ENCODE measurements at places on chromosomes 5 and 9.

DNA sequence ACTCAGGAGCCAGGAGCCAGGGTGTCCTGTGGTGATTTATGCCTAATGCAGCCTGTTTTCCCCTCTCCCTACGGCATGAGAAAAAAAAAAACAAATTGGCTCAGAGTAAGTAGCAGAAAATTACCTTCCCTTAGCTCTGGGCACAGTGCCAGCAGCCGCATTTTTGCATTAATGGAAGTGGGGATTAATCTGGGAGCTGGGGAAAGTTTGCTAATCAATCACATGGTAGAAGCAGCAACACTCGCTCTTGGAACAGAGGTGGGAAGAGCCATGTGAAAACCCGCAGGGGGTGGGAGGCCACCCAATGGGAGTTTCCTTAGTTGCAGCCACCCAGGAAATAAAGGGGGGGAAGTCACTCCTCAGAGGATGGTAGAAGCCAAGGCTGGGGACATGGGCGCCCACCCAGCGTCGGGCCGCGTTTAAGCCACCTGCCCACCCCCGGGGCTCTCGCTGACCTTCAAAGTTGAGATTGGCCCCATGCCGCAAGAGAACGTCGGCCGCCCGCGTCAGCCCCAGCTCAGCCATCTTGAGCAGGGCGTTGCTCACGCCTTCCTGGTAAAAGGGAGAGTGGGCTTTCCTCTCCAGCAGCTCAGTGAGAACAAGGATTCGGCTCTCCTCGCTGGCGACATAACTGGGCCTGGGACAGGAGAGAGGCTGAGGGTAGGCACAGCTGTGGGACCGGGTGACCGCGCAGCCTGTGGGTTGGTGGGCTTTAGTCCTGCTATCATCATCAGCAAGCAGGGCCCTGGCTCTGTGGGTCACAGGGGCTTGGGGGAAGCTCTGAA is 1.7 kb downstream of the ASB6 start:
- DNase-seq: no peak

DNA sequence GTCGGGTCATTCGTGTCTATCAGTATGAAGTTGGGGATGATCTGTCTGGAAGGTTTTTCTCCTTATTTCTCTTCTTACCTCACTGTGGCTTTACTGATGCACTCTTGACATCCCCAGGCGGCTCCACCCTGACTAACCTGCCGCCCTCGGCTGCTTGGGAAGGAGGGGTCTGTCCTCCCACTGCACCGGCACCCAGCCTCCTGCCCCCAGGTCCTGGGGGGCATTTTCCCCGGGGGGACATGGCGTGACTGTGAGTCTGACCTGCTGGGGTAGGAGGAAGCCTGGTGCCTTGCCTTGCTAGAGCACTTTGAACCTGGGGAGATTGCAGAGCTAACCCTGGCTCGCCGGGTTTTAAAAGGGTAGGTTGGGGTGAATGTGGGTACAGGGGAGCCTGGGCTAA is 27.5 kb downstream of the DYNC2I2 start:
- DNase-seq: no peak

DNA sequence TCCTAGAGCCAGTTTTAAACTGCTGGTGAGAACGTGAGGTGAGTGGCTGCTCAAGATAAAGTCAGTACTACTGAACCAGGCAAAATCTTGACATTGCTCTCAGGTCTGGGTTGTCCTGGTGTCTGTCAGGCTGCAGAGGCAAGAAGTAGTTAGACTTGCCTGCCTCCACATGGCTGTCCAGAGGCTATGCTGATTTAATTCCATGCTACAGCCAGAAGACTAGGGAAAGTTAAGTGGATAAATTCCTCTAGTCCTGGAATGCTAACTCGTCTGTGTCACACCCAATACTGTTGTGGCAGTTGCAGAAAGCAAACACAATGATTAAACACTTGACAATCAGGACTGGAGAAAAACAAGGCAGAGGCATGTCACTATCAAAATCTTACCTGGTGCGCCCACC is 118.9 kb downstream of the ACER2 start:
- no peak for DNase-seq

DNA sequence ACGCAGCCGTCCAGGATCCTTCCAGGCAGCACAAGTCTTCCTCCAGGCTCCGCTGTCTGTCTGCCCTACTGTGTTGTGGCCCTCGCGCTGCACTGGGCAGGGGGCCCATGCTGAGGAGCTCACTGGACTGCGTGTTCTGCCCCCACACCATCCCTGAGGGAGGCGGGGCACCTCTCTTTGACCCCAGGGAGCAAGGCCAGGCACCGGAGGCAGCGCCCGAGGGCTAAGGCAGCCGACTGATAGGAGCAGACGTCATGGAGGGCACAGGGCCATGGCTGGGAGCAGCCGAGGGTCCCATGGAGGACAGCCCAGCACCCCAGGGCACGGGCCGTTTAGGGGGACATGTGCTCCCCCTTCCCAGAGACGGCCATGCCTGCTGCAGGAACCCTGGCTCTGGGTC is 46.7 kb downstream of the KCNT1 start:
- DNase-seq: no peak

- no peak for DNase-seq
Observed at GRCh38 chr5:37717613-37718431, 122.0 kb downstream of the GDNF start.

DNA sequence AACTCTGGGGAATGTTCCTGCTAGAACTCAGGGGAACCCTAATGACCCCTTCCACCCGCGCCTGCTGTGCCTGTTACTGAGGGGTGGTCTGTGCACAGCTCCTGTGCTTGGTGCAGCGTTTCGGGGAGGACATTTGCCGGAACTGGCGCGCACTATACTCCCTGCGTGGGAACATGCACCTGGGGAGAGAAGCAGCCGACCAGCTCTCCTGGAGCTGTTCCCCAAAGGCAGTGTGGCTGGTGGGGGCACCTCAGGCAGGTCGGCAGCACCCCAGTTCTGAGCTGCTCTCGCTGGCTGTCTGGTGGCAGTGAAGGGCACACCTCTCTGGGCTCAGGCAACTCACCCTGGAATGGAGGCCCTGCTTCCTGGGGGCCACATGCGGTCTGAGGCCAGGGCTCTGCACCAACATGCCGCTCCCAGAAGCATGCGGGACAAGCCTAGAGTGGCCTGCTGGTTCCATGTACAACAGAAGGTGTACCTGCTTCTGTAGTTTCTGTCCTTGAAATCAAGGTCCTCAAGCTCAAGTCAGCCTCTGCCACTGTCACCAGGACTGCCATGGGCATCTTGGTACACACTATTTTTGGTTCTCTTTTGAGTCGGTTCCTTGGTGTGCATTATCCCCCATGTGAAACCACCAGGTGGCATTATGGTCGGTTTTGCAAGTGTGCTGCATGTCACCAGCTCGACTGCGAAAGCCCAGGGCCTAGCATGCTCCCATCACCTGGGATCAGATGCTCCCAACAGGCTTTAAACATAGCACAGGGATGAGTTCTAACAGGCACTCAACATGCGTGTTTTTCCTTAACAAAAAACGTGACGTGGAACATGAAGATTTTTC is 7.8 kb upstream of the MRNIP start:
- DNase-seq: no peak

DNA sequence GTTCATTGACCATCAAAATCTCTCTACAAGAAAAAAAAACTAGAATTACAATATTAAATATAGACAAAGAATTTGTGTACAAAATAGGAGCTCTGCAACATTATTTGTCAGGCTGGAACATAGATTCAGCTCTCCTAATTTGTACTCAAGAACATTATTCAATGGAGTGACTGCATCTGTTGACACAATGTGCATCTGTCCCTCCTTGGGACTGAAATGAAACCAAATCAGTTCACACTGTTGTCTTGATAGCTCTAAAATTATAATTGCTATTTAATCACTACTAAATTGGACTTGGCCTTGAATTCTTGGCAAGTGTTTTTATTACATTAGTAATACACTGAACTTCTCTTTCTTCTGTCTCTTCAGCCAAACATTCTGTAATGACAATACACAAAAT is 47.7 kb downstream of the FTMT start:
- DNase-seq: no peak

GRCh38 chr5:102815540-102816332 is 60.6 kb downstream of the PAM start:
- no peak for DNase-seq

GRCh38 chr5:92519811-92520632 is 1061.0 kb downstream of the NR2F1-AS1 start:
- DNase-seq: no peak

GRCh38 chr9:21565155-21565554 is 83.0 kb upstream of the IFNE start:
- no peak for DNase-seq

DNA sequence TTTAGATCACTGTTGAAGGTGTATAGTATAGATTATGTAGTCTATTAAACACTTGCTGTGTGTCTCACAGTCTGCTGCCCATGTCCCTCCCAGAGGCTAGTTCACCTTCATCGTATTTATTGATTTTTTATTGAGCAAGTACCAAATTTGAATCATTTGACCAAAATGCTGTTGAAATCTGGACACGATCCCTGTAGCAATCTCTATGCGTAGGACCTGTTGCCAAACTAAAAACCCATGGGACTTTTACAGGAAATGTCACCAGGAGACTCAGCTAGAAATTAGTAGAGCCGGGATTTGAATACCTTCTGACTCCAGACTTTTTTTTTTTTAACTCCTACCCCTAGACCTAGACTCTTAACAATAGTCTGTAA is 17.5 kb downstream of the SLC31A1 start:
- DNase-seq: no peak

GRCh38 chr5:2757563-2758351 is 6.3 kb upstream of the IRX2 start:
- no peak for DNase-seq

DNA sequence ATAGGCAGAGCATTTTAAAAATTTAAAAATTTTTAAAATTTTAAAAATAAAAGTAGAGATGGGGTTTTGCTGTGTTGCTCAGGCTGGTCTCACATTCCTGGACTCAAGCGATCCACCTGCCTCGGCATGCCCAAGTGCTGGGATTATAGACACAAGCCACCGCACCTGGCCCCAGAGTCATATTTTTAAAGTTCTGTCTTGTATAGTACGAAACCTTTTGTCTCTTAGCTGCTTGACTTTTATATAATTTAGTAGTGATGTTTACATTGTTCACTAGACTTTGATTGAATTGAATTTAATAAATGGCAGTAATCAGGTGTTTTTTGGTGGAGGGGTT is 31.0 kb downstream of the LRRTM2 start:
- no peak for DNase-seq

- no peak for DNase-seq
Observed at GRCh38 chr5:32500181-32500580, 55.6 kb upstream of the ZFR start.

- no peak for DNase-seq
Observed at GRCh38 chr9:109121232-109121796, 1.6 kb upstream of the TMEM245 start.

GRCh38 chr5:159310511-159310910 is 19.8 kb downstream of the IL12B start:
- DNase-seq: no peak

DNA sequence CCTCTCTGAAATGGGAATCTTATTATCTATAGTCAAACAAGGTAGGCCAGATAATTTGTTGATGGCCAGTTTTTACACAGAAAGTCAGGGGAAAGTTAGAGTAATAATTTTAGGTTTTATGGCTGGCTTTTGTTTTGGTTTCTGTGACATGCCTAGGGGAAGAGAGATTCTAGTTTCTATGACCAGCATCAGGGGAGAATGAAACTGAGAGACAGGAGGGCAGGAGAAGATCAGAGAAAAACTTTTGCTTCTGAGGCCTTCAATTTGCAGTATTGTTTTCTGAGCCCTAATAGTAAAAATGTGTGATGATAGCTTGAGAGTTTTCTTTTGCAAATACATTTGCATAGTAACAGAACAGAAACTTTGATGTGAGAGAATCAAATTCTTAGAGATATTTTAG is 564.3 kb downstream of the ZNF608 start:
- DNase-seq: no peak

GRCh38 chr5:116546033-116546742 is 28.4 kb downstream of the SEMA6A start:
- DNase-seq: no peak

DNA sequence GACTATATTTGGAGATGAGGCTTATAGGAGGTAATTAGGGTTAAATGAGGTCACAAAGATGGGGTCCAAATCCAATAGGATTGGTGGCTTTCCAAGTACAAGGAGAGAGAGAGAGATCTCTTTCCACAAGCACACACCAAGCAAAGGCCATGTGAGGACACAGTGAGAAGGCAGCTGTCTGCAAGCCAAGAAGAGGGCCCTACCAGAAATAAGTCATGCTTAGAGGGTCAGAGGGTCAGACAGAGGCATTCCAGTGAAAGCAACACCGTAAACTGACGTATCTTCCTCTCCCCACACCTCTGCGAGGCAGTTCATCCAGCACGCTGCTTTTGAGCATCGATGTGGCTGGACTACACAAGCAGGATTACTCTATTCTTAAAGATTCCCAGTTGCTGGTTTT is 87.9 kb downstream of the SLC1A3 start:
- DNase-seq: no peak

- DNase-seq: no peak
Observed at GRCh38 chr9:14441976-14442651, 128.2 kb upstream of the NFIB start.

- no peak for DNase-seq
Observed at GRCh38 chr5:175902026-175902425, 30.6 kb downstream of the CPLX2 start.

GRCh38 chr5:115842089-115842935 is 577 bp downstream of the AP3S1 start:
- no peak for DNase-seq

DNA sequence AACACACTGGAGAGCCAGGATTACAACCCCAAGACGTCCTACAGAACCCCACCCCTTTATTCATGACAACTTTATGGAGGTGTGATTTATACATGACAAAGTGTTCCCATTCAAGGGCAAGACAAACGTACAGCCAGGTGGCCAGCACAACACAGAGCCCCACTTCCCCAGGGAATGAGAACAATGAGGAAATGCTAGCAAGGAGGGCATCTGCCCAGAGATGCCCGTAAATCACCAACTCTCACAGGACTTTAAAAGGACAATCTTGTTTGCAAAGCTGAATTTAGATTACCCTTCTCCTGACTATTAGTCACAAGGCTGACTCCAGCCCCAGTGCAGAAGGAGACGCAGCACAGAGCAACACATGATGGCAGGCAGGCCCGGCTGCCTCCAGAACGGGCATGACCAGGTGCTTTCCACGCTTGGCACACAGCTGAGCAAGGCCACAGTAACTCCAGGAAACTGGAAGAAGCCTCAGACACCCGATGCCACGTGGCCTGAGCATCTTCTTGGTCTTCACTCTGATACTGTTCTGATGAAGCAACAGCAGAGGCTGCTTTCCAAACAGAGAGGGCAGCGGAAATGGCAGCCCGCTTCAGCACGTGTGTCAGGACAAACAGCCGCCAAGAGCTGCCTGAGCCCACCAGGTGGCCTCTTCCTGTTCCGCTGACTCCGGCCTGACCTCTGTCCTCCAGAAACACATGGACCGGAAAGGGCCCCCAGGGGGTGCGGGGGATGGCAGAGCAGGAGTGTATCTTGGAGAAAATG is 51.4 kb downstream of the ROR2 start:
- no peak for DNase-seq
